Hair follicle dermal papilla cell (primary cell): ENCODE measurements at places on chromosomes 16 and 17. TPM values are rescaled to one million over a fixed set of nuclear protein-coding genes. Genes with fewer than 3 reads are reported as not detected.

Gene G6PC1
- total RNA-seq: not detected in 2 replicates

Gene GPR142
- total RNA-seq: not detected in 2 replicates

Gene GPRC5B
- total RNA-seq: 0.49 and 0.65 TPM in 2 replicates

Gene EVI2A
- 6.7 and 10.8 TPM in 2 replicates for total RNA-seq
